ENCODE measurements at places on chromosomes 5 and 9.

- DNase-seq: no peak
These were observed 199.3 kb downstream of the RFK start for GRCh38 chr9:76194896-76195295.

GRCh38 chr5:154498591-154498990 lies 20.6 kb upstream of the HAND1 start:
- no peak for DNase-seq

DNA sequence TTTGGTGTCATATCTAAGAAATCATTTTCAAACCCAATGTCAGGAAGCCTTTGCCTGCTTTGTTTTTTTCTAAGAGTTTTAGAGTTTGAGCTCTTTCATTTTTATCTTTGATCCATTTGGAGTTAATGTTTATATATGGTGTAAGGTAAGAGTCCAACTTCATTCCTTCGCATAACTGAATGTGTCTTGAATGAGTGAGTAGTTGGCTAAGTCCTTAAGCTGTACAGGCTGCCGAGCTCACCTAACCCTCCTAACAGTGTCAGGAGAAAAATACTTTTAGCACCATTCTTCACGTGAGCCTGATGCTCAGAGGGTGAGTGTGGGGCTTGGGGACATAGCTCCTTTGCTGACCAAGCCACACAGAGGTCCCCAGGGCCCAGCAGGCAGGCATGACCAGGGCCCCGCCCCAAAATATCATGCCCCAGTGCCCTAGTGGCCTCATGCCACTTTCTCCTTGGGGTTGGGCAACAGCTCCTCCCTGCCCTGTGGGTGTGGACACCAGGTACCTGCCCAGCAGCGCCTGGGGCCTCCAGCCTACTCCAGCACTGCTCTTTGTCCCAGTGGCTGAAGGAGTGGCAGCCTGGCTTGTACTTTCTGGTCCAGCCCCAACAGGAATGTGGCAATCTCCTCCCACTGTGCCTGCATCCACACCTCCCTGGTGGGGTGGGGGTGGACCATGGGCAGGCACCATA lies 17.2 kb downstream of the PPARGC1B start:
- no peak for DNase-seq

- no peak for DNase-seq
These were observed 218.9 kb downstream of the ARL15 start for GRCh38 chr5:54091307-54092130.

DNA sequence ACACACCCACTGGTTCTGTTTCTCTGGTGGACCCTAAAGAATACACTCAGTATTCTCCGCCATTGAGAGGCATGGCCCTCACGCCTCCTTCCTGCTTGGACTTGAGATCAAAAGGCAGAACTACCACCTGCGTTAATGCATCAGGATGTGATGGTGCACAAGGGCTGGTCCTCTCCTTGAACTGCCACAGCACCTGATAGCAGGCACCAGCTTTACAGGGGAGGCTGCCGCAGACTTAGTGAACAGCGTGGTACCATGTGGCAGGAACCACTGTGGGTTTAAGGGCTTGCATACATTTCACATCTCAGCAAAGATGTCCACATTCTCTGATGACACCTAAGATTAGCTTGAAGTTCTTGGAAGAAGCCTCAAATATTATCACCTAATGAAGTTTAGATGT lies 208.7 kb downstream of the GADD45G start:
- DNase-seq: no peak

DNA sequence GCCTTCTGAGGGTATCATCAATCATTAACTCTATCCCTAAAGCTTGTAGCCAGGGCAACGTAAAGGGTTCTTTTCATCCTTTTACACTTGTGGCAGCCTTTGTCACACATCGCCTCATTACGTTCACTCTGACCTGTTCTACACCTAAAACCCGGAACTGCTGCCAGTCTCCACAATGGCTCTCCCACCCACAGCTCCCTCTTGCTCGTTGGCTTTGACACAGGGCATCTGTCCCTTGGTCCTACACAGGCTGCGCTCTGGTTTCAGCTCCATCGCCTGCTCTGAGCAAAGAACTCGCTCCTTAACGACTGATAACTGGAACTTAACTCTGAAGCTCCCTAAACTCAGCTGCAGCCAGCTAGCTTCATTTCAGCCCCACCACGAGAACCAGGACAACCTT lies 112.8 kb upstream of the CTNND2 start:
- no peak for DNase-seq

- no peak for DNase-seq
These were observed 42.8 kb downstream of the CAMSAP1 start for GRCh38 chr9:135864447-135865049.

DNA sequence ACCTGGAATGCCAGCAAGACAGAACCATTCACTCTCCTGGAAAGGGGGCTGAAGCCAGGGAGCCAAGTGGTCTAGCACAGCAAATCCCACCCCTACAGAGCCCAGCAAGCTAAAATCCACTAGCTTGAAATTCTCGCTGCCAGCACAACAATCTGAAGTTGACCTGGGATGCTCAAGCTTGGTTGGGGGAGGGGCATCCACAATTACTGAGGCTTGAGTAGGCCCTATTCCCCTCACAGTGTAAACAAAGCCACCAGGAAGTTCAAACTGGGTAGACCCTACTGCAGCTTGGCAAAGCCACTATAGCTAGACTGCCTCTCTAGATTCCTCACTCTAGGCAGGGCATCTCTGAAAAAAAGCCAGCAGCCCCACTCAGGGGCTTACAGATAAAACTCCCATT lies 17.3 kb downstream of the RIGI start:
- DNase-seq: no peak

DNA sequence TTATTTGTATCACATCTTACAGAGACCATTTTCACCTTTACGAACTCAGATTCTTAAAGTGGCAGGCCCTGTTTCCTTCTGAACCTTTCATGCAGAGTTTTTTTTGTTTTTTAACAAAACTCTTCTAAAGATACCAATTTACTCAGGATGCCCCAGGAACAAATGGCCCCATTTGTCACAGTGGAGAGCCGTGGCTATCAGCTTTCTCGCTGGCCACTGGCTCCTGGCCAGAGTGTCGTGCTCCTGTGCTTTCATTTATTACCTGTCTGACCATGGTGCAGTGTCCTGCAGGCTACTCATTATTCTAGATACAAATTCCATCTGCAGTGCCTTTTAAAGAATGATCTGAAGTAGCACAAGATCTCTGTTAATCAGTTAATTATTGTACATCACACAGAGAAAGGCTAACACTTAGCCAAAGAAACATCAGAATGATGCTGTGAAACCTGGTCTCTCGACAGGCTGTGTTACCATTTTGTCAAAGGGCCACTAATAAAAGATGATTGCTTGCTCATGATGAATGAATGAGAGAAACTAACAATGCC lies 27.8 kb downstream of the ADRA1B start:
- DNase-seq: no peak

GRCh38 chr9:95910770-95911340 lies 35.4 kb downstream of the ERCC6L2 start:
- no peak for DNase-seq

GRCh38 chr5:108472237-108472636 lies 90.3 kb upstream of the FBXL17 start:
- no peak for DNase-seq

DNA sequence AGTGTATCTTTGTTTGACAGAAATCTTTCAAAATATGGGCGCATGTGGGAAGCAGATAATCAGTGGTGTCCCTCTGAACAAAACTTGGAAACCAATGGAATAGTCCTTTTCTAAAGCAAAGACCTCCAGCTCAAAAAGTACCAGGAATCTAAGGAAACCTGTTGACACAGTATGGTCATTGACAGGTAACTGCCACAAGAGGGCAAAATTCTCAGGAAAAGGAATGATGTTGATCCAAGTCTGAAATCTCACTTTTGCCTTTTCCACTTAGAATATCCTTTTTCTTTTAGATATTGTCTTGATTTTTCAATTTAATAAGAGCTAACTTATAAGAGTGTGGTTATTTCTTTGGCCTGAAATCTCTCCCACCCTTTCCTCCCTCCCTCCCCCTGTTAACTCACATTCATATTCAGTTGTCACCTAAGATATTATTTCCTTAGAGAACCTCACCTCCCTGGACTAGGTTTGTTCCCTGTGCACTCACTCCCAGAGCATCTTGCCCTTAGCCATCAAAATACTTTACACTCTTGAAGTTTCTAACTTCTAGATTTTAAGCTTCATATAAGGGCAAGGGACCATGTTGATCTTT lies 59.0 kb upstream of the BARX1 start:
- peak; percentile 11 for DNase-seq

- no peak for DNase-seq
These were observed 403 bp downstream of the KIF2A start for GRCh38 chr5:62306323-62306895.

DNA sequence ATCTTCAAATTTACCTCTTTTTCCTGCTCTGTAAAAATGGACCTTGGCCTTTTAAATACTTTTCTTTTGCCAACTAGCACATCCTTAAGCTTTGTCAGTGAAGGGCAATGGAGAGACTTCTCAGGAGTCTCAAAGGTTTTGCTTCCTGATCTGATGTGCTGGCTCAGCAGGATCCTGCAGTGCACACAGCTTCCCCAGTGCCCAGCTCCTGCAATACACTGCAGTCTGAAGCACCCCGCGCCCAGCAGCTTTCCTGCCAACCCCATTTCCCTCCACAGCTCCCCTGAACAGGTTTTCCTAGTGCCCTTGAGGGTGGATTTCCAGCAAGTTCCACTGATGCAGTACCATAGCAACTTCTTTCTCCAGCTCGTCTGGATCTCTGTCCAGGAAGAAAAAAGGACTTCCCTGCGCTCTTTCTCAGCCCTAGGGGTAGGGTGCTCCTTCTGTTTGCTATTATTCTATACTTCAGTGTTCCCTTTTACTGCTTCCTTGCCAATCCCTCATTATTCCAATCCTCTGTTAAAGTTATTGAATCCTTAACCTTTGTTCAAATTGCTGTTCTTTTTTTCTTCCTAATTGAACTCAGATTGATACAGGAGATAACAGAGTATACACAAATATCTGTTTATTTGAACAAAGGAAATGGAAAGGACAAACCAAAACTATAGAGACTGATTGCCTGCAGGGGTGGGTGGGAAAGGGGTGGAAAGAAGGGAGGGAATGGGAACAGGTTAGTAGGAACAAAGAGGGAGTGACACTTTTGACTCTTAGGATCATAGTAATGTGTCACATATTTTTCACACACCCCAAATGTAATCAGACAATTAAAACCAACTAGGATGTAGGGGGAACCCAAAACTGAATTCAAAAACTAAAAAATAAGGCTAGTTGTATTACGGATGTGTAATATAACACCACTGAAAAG lies 8.5 kb downstream of the SNAPC3 start:
- DNase-seq: no peak

DNA sequence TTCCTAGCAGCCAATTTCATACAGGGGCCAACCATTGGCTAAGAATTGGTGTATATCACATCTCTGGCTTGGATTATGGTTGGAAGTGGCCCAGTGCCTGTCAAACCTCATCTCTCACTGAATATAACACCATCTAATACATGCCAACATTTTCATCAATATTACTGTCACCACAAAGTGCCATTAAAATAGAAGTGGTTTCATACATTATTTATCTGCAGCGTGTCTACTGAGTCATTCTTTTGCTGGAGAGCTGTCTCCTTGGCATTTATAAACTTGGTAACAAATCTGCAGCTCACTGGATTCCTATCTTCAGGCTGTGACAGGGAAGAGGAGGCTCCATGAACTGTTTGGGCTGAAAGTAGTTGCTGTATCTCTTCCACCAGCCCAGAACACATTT lies 70.9 kb downstream of the PTTG1 start:
- DNase-seq: no peak

GRCh38 chr5:14506140-14506538 lies 75.5 kb upstream of the OTULINL start:
- no peak for DNase-seq

GRCh38 chr5:125209650-125210049 lies 463.2 kb upstream of the ZNF608 start:
- DNase-seq: no peak

GRCh38 chr5:54743997-54744788 lies 226.6 kb downstream of the SNX18 start:
- DNase-seq: no peak

GRCh38 chr5:156272139-156272538 lies 54.8 kb upstream of the SGCD start:
- DNase-seq: no peak

DNA sequence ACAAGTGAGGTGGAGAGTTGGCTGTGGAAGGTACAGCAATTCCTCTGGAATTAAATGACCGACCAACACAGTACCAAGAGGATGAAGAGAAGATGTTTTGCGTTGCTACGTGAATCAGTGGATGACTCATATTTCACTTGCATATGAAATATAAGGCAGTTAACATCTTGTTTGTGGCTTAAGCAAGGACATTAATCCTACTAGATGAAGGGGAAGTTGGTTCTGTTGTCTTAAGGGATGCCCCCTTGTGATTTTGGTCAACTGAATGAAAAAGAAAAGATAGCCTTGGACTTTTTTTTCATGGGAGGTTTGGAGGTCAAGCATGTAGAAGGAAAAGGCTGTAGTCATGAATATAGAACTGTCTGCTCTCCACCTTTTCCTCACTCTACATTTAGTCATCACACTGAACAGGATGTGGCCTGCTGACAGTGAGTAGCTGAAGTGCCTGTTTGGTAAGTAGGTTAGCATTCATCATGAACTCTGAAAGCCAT lies 33.9 kb downstream of the VLDLR start:
- no peak for DNase-seq

DNA sequence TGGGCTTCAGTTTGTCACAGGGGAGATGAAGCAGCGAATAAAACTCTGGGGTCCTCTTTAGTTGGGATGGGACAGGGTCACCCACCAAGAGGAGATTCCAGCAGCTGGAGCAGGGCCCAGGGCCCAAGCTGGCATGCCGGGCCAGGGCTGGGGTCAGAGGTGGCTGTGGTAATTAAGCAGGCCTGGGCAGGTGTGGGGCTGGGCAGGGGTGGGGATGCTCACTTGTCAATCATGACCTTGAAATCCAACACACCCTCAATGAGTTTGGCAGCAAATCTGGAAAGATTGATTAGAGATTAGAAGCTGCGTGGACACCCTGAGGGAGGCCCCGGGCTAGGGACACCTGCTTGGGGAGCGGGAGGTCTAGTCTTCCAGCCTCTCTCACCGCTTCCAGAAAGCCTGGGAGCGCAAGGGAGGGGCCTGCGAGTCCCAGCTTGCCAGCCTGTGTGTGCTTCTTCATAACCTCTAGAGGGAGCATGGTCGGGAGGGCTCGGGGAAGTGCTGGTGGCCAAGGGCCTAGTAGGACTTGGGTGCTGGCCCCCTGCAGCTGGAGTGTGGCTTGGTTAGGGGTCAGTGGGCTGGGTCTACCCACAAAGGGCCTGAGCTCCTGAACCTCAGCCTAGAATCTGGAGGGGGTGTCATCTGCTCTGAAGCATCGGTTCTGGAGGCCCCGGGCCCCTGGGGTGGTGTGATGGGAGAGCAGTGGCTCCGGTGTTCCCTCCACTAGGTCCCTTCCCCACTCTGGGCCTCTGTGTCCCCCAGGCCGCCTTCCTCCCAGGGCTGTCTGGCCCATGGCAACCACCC lies 7.6 kb downstream of the CRAT start:
- DNase-seq: no peak

- peak; percentile 27 for DNase-seq
These were observed 127.5 kb upstream of the PANK3 start for GRCh38 chr5:168706655-168707069.

- DNase-seq: no peak
These were observed 77.4 kb downstream of the MTREX start for GRCh38 chr5:55385227-55385626.

Measured in iPS DF 6.9 (cell line).